Calu3 (cell line): ENCODE measurements at places on chromosomes 2 and 18. TPM values are rescaled to one million over a fixed set of nuclear protein-coding genes. Genes with fewer than 3 reads are reported as not detected.

- H3K27ac ChIP-seq = no peak overlapping the region
- H3K36me3 ChIP-seq = no peaks in the 10 kb centered on the region
- no peak for DNase-seq
- H3K4me1 ChIP-seq = no peaks in the 10 kb centered on the region
These were observed 321.0 kb upstream of the NRP2 start for GRCh38 chr2:205361272-205361671.

Gene GDF7
- not detected in 2 replicates for total RNA-seq

Gene RMDN2
- total RNA-seq = 4.7 and 5.8 TPM in 2 replicates

DNA sequence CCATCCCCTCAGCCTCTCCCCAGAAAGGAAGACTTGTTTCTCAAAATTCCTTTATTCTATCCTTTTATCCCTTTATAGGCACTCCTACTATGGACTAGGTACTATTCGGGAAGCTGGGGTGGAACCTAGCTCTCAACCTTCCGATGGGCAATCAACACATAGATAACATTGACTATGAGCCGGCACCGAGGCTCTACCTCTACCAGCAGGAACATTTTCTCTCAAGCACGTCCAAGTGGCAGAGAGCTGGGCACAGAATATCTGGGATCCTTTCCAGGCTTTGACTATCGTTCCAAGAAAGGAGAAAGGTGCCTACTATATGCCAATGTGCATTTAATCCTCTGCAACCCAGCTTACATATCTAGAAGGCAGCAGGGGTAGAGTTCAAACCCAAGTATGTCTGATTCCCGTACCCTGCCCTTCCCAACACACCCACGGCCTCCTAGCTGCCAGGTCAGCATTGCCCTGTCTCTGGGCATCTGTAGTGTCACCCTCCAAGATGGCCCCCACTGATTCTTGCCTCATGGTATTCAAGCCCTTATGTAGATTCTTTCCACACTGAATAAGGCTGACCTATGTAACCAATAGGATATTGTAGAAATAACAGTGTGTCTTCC is 28.3 kb downstream of the TNS1 start:
- peaks cover 11% of the 10 kb centered on the region for H3K27me3 ChIP-seq
- peaks cover 6% of the 10 kb centered on the region for H3K4me1 ChIP-seq
- no peaks in the 10 kb centered on the region for H3K36me3 ChIP-seq
- no peak for DNase-seq

DNA sequence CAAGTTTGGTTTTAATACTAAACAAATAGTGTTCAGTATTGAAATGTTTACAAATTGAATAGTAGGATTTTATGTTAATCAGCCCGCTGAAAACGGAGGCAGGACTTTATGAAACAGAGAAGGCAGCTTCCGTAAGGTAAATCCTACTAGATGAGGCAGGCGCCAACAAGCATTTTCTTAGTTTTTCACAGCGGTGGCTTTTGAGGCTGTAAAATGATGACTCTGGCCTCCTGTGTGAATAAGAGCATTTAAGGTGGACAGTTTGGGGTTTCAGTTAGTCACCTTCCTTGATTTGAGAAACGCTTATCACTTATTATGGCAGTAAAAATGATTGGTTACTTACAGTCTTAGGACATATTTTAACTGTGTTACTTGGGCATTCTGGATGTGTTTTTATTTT is 212.9 kb downstream of the PTGR3 start:
- H3K4me3 ChIP-seq = no peak overlapping the region
- H3K4me1 ChIP-seq = peaks cover 17% of the 10 kb centered on the region
- H3K27me3 ChIP-seq = no peaks in the 10 kb centered on the region
- no peak overlapping the region for H3K27ac ChIP-seq
- H3K36me3 ChIP-seq = no peaks in the 10 kb centered on the region
- DNase-seq = no peak

DNA sequence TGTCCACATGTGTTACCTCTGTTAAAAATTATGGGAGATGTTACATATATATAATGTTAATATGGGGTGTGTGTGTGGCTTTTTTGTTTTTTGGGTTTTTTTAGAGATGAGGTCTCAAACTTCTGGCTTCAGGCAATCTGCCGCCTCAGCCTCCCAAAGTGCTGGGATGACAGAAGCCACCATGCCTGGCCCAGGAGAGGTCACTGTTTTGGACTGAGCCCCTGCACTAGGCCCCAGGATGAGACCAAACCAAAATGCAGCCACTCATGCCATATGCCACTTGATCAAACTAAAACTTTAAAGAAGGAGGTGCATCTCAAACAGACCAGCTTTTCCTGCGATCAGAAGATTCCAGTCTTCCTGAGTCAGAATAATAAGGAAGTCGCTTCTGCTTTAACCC is 2.5 kb downstream of the ADI1 start:
- no peak for DNase-seq
- H3K27ac ChIP-seq = no peak overlapping the region
- peaks cover 23% of the 10 kb centered on the region for H3K36me3 ChIP-seq
- H3K27me3 ChIP-seq = no peaks in the 10 kb centered on the region
- H3K4me1 ChIP-seq = peaks cover 39% of the 10 kb centered on the region

GRCh38 chr18:51279367-51279984 is 82.0 kb upstream of the MEX3C start:
- no peak for DNase-seq
- no peaks in the 10 kb centered on the region for H3K36me3 ChIP-seq
- no peak overlapping the region for H3K27ac ChIP-seq
- no peak overlapping the region for H3K4me3 ChIP-seq
